ENCODE measurements at places on chromosomes 3 and 15.
A peak's percentile ranks its signal among the peaks of the same experiment; 100 is the strongest.

- no peak overlapping the region for H3K27ac ChIP-seq
- peak; percentile 7 for DNase-seq
Observed at GRCh38 chr3:113084777-113085176, 94.0 kb downstream of the GTPBP8 start.

DNA sequence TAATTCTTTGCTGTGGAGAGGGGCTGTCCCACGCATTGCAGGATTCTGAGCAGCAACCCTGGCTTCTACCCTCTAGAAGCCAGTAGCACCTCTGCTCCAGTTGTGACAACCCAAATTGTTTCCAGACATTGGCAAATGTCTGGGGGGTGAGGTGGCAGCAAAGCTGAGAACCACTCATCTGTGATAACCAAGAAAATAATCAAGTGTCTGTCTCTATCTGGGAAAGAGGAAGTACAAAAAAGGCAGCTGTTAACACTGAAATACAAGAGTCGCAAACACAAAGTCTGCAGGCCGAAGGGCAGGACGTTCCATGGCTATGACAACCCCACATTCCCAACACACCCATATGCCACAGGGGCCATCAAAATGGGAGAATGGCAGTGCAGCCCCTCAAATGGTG is 42.2 kb upstream of the GNB5 start:
- H3K27me3 ChIP-seq, result no peaks in the 10 kb centered on the region
- no peaks in the 10 kb centered on the region for H3K36me3 ChIP-seq
- H3K4me1 ChIP-seq, result no peaks in the 10 kb centered on the region
- no peak overlapping the region for H3K27ac ChIP-seq
- H3K4me3 ChIP-seq, result no peak overlapping the region
- no peak for DNase-seq

DNA sequence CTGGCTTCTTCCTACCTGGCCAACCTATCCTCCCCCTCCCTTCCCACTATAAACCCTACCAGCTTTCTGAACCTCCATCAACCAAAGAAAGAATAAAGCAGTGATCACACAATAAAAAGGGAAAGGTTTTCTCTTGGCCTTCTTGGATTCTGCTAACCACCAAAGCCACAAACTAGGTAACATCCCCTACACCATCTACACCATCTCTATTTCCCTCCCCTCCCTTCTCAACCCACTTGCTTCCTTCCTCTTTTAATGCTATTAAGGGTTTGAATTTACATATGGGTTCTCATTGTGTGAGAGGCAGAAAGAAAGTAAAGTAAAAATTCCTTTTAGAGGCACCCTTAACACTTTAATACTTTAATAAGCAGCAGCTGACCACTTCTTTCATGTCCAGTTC is 25.8 kb upstream of the RSL24D1 start:
- H3K27me3 ChIP-seq, result no peaks in the 10 kb centered on the region
- H3K36me3 ChIP-seq, result no peaks in the 10 kb centered on the region
- no peak for DNase-seq

DNA sequence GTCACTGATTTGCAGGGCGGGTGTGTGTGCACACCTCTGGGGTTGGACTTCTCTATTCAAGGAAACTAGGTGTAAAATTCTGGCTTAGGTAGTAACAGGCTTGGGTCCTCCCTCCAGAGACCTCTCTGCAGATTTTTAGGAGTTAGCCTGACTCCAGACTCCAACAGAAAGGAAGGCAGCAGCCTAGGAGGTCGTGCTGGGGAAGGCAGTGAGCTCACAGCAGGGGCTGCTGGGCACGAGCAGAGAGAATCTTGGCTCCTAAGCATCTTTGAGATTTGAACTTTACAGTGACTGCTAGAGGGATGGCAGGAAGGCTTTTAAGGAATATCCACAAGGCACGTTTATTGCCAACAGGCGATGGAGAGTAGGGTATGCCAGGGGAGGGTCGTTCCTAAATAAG is 612.6 kb downstream of the FOXP1 start:
- no peak overlapping the region for H3K27ac ChIP-seq
- H3K36me3 ChIP-seq, result peaks cover 11% of the 10 kb centered on the region
- H3K27me3 ChIP-seq, result no peaks in the 10 kb centered on the region
- DNase-seq, result peak; percentile 35
- H3K4me3 ChIP-seq, result no peak overlapping the region

GRCh38 chr3:126389112-126389793 is 5.5 kb upstream of the CFAP100 start:
- no peaks in the 10 kb centered on the region for H3K36me3 ChIP-seq
- H3K27me3 ChIP-seq, result no peaks in the 10 kb centered on the region
- H3K27ac ChIP-seq, result peak overlapping the region; percentile 80
- peak; percentile 80 for DNase-seq

DNA sequence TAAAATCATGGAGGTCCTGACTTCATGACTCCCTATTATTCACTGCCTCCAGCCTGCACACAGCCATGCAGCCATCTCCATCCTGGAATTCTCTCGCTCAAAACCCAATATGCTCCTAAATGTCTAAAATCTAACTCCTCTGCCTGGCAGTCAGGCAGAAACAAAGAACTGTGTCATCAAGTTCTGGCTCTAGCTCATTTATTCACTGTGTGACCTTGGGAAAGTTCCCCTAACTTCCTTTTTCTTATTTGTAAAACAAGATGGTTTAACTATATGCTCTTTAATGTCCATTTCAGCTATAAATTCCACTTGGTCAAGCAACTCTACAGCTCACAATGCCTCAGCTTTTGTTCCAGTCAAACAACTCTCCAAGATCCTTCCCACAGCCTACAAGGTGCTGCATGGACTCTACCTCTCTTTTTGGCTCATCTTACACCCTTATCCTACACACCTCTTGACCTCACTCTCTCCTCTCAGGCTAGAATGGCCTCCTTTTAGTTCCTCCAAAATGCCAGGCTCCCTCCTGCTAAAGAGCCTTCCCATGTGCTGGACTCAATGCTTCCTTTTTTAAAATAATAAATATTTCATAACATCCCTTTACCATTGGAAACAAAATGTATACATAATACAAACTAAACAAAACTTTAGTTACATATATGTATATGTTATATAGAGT is 16.4 kb downstream of the PIK3CB start:
- no peaks in the 10 kb centered on the region for H3K27me3 ChIP-seq
- no peaks in the 10 kb centered on the region for H3K4me1 ChIP-seq
- no peak overlapping the region for H3K27ac ChIP-seq
- no peak overlapping the region for H3K4me3 ChIP-seq
- no peaks in the 10 kb centered on the region for H3K36me3 ChIP-seq
- no peak for DNase-seq

DNA sequence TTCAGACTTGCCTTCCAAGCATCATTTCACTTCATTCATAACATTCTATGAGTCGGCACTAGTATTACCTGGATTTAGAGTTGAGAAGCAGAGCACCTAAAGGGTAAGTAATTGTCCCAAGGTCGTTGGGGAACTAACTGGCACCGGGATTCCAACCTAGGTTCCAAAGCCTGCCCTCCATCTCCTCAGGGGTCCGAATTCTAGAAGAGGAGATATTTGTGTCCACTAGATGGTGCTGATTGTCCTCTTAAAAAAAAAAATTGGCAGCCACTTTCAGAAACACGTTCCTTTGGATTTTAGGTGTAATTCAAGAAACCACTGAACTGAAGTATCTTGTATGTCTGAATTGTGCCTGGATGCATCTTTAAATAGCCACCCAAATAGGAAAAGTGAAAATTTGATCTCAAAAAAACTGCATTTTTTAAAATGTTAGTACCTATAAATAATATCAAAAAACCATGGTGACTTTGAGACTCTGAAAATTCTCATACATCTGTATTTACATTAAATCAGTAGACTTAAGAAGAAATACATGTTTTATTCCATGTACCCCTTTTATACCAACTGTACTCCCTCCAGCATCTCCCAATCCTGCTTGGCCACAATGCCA is 3.9 kb upstream of the FSIP1 start:
- H3K4me3 ChIP-seq, result no peak overlapping the region
- no peak overlapping the region for H3K27ac ChIP-seq
- peak; percentile 82 for DNase-seq
- peaks cover 14% of the 10 kb centered on the region for H3K4me1 ChIP-seq
- no peaks in the 10 kb centered on the region for H3K36me3 ChIP-seq

DNA sequence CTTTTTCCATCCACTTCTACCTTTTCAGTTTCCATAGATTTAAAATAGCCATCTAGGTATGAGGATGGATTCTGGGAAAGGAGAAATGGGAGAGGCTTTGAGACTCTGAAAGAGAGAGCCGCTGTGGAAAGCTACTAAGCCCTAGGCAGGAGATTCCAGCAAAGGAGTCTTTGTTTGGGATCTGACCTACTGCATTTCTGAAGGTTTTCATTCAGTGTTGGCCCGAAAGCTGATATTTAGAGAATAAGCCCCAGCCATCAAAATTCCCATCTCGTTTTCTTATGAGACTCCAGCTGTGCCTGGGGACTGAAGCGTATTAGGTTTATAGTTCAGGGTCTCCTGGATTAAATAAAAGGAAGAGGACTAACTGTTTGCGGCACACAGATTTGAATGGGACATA is 19.5 kb downstream of the LIPH start:
- no peaks in the 10 kb centered on the region for H3K36me3 ChIP-seq
- H3K4me1 ChIP-seq, result peaks cover 9% of the 10 kb centered on the region
- no peak overlapping the region for H3K4me3 ChIP-seq
- no peaks in the 10 kb centered on the region for H3K27me3 ChIP-seq
- DNase-seq, result no peak

GRCh38 chr3:197354568-197355001 is 56.2 kb upstream of the DLG1 start:
- no peaks in the 10 kb centered on the region for H3K36me3 ChIP-seq
- DNase-seq, result peak; percentile 40
- no peak overlapping the region for H3K27ac ChIP-seq
- no peaks in the 10 kb centered on the region for H3K4me1 ChIP-seq

- peak; percentile 67 for DNase-seq
- no peaks in the 10 kb centered on the region for H3K27me3 ChIP-seq
Observed at GRCh38 chr3:51799879-51800749, 21.1 kb upstream of the IQCF6 start.

GRCh38 chr3:100003609-100004503 is 110.4 kb downstream of the FILIP1L start:
- H3K27ac ChIP-seq, result no peak overlapping the region
- DNase-seq, result no peak
- no peaks in the 10 kb centered on the region for H3K36me3 ChIP-seq
- no peaks in the 10 kb centered on the region for H3K4me1 ChIP-seq
- no peak overlapping the region for H3K4me3 ChIP-seq

DNA sequence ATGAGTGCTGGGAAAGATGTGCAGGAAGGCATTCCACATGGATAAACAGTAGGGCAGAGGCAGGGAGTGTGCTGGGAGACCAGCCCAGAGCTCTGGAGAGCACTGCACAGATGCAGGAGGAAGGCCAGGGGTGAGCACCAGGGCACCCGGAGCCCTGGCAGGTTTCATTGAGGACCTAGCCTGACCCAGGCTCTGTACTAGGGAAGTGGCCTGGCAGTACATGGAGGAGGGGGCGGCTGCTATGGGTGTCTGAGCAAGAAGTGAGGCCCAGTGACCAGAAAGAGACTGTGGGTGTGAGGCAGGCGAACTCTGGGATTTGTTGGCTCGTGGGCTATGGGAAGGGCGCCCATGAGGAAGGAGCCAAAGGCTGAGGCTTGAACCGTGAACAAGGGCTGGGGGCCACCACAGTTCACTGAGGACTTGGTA is 139.1 kb downstream of the DNAJB8 start:
- no peak overlapping the region for H3K27ac ChIP-seq
- H3K27me3 ChIP-seq, result no peaks in the 10 kb centered on the region
- H3K4me3 ChIP-seq, result no peak overlapping the region
- no peak for DNase-seq

GRCh38 chr3:36477655-36478054 is 97.4 kb downstream of the STAC start:
- no peak overlapping the region for H3K4me3 ChIP-seq
- H3K36me3 ChIP-seq, result no peaks in the 10 kb centered on the region
- DNase-seq, result no peak
- no peaks in the 10 kb centered on the region for H3K4me1 ChIP-seq
- no peak overlapping the region for H3K27ac ChIP-seq
- no peaks in the 10 kb centered on the region for H3K27me3 ChIP-seq

DNA sequence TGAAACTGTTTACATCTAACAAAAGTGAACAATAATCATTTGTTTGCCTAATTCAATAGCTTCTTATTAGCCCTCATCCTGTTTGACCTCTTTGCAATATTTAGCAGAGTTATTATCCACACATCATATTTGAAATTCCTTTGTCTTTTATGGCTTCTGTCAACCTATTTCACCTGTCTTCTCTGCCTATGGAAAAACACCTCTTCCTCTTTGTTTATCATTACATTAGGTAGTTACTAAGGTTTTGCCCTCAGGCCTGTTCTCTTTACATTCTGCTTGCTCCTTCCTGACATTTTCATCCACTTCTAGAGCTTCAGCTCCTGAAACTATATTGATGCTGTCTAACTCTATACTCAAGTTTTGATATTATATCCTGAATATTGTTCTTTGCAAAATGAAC is 183.0 kb downstream of the SUCNR1 start:
- H3K27me3 ChIP-seq, result no peaks in the 10 kb centered on the region
- no peaks in the 10 kb centered on the region for H3K36me3 ChIP-seq
- no peak overlapping the region for H3K4me3 ChIP-seq
- H3K27ac ChIP-seq, result no peak overlapping the region
- DNase-seq, result no peak
- H3K4me1 ChIP-seq, result no peaks in the 10 kb centered on the region

DNA sequence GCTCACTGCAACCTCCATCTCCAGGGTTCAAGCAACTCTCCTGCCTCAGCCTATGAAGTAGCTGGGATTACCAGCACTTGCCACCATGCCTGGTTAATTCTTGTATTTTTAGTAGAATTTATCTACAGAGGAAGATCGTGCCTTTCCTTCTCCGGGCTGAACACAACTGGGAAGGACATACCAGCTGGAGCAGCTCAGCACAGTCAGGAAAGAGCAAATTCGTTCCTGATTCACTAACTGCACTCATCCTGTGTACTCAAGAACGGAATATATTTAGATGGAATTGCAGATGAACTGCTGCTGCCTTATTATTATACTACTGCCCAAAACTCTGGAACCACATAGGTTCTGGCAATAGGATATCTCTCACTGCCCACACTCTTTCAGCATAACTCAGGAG is 27.1 kb upstream of the P4HTM start:
- H3K4me3 ChIP-seq, result no peak overlapping the region
- H3K36me3 ChIP-seq, result peaks cover 3% of the 10 kb centered on the region
- no peaks in the 10 kb centered on the region for H3K4me1 ChIP-seq
- no peaks in the 10 kb centered on the region for H3K27me3 ChIP-seq
- no peak for DNase-seq

DNA sequence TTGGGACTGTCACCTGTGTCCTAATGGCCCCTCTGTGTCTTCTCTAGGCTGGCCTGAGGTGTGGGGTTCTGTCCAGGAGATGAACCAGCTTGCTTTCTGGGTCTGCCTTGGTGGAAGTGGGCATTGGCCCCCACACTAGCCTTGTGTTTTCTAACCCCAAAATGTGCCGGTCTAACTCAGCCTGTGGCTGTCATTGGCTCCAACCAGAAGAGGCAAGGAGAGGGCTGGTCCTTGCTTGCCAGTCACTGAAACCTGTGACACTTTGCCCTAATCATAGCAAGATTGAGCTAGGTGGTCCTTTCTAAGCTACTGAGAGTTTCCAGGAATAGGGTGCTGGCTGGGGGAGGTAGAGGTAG is 2.2 kb downstream of the C15orf39 start:
- peaks cover 28% of the 10 kb centered on the region for H3K4me1 ChIP-seq
- peak overlapping the region; percentile 93 for H3K27ac ChIP-seq
- H3K36me3 ChIP-seq, result peaks cover 31% of the 10 kb centered on the region
- DNase-seq, result no peak
- no peaks in the 10 kb centered on the region for H3K27me3 ChIP-seq

GRCh38 chr15:63075984-63076713 is 33.6 kb downstream of the TPM1 start:
- no peak overlapping the region for H3K4me3 ChIP-seq
- no peak for DNase-seq
- no peaks in the 10 kb centered on the region for H3K27me3 ChIP-seq
- H3K4me1 ChIP-seq, result no peaks in the 10 kb centered on the region

GRCh38 chr15:78239811-78240210 is 5.4 kb upstream of the ACSBG1 start:
- no peak overlapping the region for H3K4me3 ChIP-seq
- no peak for DNase-seq
- H3K4me1 ChIP-seq, result no peaks in the 10 kb centered on the region
- H3K27ac ChIP-seq, result no peak overlapping the region
- no peaks in the 10 kb centered on the region for H3K27me3 ChIP-seq

Measured in A673 (cell line).